Fibroblast of skin of back (primary cell): ENCODE measurements at places on chromosomes 7 and 10.

GRCh38 chr7:98107313-98107721 lies 655 bp downstream of the LMTK2 start:
- no peak for DNase-seq

DNA sequence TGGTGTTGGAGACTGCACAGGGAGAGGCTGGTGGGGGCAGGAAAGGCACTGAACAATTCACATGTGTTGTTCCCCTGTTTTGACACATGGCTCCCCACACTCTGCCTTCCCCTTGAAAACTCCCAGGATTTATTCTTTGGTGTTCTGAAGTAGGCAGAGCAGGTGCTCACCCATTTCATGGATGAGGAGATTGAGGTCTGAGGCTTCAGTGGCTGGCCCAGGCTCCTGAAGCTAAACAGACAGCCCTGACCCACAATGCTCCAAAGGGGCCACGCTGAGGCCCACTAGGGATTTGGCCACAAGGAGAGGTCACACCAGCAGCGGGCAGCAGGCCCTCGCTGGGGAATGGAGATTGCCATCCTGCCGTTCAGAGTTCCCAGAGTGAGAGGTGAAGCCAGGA lies 157.6 kb downstream of the SH3PXD2A start:
- DNase-seq = no peak

- DNase-seq = no peak
Observed at GRCh38 chr10:104281694-104282093, 12.7 kb downstream of the GSTO2 start.

- no peak for DNase-seq
Observed at GRCh38 chr10:113522460-113522859, 30.4 kb upstream of the HABP2 start.

GRCh38 chr10:109317746-109318366 lies 605.5 kb downstream of the XPNPEP1 start:
- no peak for DNase-seq

- no peak for DNase-seq
Observed at GRCh38 chr10:43360086-43360485, 11.3 kb upstream of the FXYD4 start.

DNA sequence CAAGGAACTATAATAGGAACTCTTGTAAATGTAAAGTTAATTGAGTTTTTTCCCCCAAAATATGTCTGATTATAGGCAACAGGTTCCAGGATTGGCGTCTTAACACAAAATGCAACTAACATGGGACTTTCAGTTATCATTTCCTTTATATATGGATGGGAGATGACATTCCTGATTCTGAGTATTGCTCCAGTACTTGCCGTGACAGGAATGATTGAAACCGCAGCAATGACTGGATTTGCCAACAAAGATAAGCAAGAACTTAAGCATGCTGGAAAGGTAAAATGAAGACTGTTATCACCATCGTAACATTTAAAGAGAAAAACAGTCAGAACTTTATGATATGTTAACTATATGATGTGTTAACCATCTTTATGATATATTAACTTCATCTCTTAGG lies 63.7 kb downstream of the SP8 start:
- no peak for DNase-seq

GRCh38 chr7:129914536-129915272 lies 38.1 kb downstream of the UBE2H start:
- peak; percentile 17 for DNase-seq

- no peak for DNase-seq
Observed at GRCh38 chr7:18350678-18351077, 144.9 kb upstream of the HDAC9 start.

GRCh38 chr10:32851301-32851700 lies 106.7 kb downstream of the ITGB1 start:
- no peak for DNase-seq

DNA sequence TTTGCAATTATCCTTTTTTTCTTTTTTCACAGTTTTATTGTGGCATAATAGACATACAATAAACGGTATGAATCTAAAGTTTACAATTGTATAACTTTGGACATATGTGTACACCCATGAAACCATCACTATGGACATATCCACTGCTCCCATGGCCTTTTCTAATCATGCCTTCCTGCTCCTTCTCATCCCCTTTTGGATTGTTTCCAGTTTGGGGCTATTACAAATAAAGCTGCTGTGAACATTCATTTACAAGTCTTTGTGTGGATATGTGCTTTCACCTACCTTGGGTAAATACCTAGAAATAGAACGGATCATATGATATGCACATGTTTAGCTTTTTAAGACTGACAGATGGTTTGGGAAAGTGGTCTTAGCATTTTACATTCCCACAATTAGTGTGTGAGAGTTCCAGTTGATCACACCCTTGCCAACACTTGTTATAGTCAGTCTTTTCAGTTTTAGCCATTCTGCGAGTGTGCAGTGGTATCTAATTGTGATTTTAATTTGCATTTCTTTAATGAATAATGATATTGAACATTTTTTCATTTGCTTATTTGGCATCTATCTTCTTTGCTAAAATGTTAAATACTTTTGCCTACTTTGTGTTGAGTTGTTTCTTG lies 120.9 kb upstream of the KAT6B start:
- no peak for DNase-seq
